Testis (tissue), 5 donors: ENCODE measurements at places on chromosomes 2 and 18. TPM values are rescaled to one million over a fixed set of nuclear protein-coding genes. Genes with fewer than 3 reads are reported as not detected.

LRRFIP1 gene
- total RNA-seq, result 25.5 TPM

IMP4 gene
- 103 TPM for total RNA-seq

ACTR1B gene
- 56.3 TPM for total RNA-seq

SRD5A2 gene
- 1.3 TPM for total RNA-seq

SCYGR4 gene
- not detected for total RNA-seq

OSR1 gene
- 27.7 TPM for total RNA-seq

CCT4 gene
- 82.3 TPM for total RNA-seq

RESP18 gene
- not detected for total RNA-seq

POTEJ gene
- total RNA-seq, result 76.1 TPM

PTMA gene
- total RNA-seq, result 311 TPM

CCDC195 gene
- not detected for total RNA-seq

GRCh38 chr2:100976645-100977391 lies 25.3 kb upstream of the RPL31 start:
- DNase-seq, result no peak

DNA sequence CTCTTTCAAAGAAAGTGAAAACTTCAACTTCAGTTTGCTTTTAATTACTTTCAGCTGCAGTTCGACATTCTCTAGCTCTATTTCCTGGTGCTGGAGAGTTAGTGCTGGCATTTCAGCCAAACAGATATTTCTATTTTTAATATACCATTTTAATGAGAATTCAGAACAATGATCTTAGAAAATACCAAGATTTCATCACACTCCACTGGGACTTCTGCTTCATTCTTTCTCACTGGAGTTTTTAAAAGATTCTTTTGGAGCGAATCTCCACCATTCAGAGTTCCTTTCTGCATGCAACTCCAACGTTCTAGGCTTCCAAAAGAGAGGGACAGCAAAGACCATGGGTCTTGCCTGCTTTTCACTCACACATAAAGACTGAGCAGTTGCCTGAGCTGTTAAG lies 94.2 kb downstream of the CABLES1 start:
- no peak for DNase-seq

DNA sequence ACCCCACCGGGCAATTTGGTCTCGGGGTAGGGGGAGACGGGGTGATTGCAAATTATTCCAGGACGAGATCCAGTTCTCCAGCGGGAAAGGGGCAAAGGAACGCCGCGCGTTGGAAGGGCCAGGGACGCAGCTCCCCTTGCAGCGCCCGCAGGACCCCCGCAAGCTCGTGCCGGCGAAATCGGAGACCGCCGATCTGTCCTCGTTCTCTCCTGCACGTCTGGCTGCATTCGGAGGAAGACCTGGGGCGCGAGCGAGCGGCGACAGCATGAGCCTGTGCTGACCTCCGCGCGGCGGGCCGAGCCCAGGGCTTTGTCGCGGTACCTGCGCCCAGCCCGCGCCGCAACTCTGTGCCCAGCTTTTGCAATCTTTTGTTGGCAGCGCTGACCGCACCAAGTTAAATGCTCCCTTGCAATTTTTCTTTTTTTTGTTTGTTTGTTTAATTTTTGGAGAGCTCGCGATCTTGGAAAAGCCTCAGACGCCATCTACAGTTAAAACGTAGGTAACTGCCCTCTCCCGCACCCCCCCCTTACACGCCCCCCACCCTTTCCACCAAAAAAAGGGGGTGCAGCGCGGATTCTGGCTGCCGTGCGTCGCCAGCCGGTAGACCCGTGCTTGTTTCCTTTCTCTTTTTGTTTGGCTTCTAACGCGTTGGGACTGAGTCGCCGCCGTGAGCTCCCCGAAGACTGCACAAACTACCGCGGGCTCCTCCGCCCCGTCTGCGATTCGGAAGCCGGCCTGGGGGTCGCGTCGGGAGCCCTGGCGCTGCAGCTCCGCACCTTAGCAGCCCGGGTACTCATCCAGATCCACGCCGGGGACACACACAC lies 667 bp downstream of the TRIB2 start:
- peak; percentile 59 for DNase-seq

GRCh38 chr2:45342-46130 lies 769 bp downstream of the FAM110C start:
- peak; percentile 57 for DNase-seq

DNA sequence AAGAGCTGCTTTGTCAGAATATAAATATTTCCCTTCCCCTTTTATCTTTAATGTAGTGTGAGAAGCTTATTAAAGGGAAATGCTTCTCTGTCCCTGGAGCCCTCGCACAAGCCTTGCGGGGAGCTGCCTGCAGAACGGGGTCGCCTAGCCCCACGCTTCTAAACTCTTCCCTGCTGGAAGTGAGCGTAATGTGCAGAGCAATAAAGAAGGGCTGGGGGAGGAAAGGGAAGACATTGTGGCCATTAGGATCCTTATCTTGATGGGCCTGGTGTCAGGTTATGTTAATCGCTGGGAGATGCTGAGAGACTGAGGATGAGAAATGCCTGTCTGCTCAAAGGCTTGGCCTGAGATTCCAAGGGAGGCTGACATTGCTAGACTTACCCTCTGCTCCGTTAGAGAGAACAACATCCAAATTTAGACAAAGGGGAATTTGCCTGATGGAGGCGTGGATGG lies 18.9 kb upstream of the FZD7 start:
- no peak for DNase-seq

GRCh38 chr2:43454791-43455190 lies 141.0 kb downstream of the THADA start:
- no peak for DNase-seq

DNA sequence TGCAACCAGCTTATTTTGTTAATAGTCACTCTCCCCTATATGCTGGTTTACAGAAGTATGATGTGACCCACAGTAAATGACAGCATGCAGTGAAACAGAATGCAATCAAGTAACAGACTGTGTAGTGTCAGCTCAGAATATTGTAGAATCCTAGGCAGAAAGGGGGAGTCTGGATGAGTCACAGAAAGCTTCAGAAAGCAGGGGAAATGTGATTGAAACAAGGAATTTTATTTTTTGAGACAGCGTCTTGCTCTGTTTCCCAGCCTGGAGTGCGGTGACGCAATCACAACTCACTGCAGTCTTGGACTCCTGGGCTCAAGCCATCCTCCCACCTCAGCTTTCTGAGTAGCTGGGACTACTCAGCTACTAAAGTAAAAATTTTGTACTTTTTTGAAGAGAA lies 219.9 kb upstream of the FBXO11 start:
- DNase-seq, result no peak

GRCh38 chr2:190137561-190137960 lies 75.0 kb upstream of the MSTN start:
- DNase-seq, result no peak

- no peak for DNase-seq
Measured at GRCh38 chr2:67950919-67951318, 111.9 kb downstream of the C1D start.

DNA sequence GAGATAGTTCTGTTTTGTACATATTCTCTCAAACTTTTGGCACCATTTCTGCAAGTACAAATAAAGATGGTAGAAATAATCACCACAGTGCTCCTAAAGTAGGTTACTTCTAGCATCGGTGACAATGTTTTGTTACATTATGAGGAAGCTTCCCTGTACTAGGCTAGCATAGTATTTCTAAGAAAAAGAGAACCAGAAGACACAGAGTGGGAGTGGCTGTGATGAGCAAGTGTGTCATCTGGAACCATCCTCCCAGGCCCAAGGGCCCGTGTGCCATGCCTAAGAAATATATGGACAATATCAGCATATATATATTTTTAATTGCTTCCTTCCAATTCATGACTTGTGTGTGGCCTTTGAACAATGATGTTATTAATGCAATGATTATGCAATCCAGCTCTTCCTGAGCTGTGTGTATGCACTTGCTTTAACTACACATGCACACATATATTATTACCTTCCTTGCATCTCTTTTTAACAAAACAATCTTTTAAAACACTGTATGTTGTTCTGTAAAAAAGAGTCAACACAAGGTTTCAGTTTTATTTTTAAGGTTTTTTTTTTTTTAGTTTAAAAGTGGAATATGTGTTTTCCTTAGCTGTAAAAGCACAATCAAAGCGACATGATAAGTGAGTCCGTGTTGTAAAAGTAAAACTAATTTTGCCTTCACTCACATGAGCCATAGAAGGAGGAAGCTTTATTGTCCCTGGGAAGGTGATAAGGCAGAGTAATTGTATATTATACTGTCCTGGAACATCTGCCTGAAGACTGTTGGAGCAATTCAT lies 303.9 kb downstream of the ZNF407 start:
- no peak for DNase-seq

DNA sequence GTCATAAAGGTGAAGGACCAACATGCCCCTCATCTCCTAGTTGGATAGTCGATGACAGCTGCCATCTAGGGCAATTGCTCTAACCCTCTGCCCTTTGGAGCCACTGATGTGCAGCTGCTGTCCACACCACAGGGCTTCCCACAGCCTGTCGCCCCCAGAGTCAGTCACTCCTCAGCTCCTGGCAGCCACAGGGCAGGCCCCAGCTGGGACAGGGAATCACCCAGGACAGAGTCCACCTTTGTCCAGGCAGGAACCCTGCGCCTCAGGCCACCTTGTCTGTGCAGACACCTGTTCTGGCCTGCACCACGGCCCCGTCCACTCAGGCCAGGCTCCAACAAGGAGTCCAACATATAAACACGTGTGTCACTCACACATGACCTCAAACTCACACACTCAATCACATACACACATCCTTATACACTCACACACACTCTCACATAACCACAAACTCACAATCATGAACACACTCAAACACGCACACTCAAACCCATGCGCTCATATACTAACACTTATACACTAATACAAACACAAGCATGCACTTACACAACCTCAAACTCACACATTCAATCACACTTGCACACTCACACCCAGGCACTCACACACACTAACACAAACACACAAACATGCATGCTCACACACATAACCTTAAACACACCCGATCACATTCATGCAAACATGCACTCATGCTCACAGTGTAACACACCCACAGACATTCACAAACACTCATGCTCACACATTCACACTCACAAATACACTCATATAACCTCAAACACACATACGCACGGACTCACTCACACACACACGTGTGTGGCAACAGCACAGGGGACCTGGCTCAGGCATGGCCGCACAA lies 29.7 kb downstream of the HDAC4 start:
- DNase-seq, result no peak

GRCh38 chr2:205613970-205614559 lies 68.2 kb upstream of the NRP2 start:
- DNase-seq, result no peak

GRCh38 chr2:235402422-235402821 lies 91.4 kb upstream of the AGAP1 start:
- DNase-seq, result no peak

DNA sequence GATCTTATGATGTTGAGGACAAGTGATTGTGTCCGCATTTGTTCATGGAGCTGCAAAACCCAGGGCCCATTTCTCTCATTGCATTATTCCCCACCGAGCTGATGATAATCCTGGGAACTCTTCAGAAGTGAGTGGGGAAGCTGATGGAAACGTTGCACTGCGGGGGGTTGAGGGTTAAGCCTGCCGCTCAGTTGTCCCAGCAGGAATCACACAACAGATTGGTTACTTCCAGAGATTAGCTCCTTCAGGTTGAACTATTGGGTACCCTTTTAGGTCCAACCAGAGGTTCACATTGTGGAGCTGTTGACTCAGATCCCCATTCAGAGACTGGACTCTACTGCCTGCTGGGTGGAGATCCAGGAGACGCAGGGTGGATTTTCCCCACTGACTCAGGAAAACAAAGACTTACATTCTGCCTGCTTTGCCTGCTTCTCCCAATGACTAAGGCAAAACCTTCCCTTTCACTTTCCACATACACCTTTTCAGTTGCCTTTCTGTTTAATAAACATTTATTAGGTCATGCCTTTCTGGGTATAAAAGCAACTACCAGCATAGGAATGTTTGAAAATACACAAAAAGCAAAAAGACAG lies 286.4 kb downstream of the TXNL1 start:
- no peak for DNase-seq

DNA sequence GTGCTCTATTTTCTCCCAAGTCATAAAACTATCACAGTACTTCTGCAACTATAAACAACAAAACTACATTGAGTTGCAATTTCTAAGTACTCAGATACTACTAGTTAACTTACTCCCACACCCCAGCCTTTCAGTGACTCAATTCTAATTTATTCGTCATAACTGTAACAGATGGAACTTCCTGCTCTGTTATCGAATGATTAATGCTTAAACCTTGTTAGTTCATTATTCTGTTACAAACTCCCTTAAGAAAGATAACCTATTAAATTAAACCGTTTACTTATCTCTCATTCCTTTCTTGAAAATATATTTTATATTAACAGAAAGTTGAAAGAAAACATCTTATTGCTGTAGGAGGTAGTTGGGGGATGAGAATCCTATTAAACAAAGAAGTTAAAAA lies 17.0 kb downstream of the TNFAIP6 start:
- DNase-seq, result no peak

- peak; percentile 72 for DNase-seq
Measured at GRCh38 chr2:217530392-217531090, 472.3 kb downstream of the TNS1 start.

GRCh38 chr18:23859466-23860336 lies 154.9 kb upstream of the TTC39C start:
- DNase-seq, result no peak

- no peak for DNase-seq
Measured at GRCh38 chr2:30226144-30227032, 4.9 kb upstream of the LBH start.

- DNase-seq, result no peak
Measured at GRCh38 chr18:68275616-68276015, 439.3 kb downstream of the TMX3 start.

- DNase-seq, result no peak
Measured at GRCh38 chr2:30867385-30867784, 60.1 kb upstream of the CAPN13 start.

DNA sequence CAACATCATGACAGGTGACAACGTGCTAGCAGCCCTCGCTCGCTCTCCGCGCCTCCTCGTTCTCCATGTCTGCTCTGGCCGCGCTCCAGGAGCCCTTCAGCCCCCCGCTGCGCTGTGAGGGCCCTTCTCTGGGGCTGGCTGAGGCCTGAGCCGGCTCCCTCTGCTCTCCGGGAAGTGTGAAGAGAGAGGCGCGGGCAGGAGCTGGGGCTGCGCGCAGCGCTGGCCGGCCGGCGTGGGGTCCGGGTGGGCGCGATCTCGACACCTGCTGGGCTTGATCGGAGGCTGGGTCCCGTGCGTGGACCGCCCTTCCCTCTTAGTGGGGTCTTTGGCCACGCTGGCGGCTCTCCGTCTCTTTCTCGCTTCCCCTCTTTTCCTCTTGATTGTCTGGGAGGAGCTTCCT lies 195.5 kb downstream of the ANKRD30BL start:
- no peak for DNase-seq

- DNase-seq, result peak; percentile 42
Measured at GRCh38 chr2:70984576-70985282, 6.3 kb downstream of the ANKRD53 start.

GRCh38 chr18:703213-703967 lies 9.0 kb downstream of the ENOSF1 start:
- no peak for DNase-seq

DNA sequence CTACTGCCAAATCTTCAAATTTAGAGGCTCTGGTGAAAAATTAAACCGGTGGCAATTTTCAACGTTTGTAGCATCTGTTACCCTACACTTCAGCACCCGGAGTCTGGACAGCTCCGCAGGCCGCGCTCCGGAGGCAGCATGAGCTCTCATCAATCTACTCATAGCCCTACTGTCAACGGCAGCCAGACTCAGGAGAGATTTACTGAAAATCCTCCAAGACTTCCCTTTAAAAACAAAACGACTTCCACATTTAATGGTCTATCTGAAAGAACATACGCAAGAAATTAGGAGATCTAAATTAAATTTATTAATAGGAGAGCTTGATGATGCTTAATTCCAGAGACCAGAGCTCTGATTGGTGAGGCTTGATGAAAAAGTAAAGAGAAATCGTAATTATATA lies 970 bp upstream of the ADCYAP1 start:
- DNase-seq, result peak; percentile 83
